ENCODE measurements at places on chromosomes 13 and 19.

DNA sequence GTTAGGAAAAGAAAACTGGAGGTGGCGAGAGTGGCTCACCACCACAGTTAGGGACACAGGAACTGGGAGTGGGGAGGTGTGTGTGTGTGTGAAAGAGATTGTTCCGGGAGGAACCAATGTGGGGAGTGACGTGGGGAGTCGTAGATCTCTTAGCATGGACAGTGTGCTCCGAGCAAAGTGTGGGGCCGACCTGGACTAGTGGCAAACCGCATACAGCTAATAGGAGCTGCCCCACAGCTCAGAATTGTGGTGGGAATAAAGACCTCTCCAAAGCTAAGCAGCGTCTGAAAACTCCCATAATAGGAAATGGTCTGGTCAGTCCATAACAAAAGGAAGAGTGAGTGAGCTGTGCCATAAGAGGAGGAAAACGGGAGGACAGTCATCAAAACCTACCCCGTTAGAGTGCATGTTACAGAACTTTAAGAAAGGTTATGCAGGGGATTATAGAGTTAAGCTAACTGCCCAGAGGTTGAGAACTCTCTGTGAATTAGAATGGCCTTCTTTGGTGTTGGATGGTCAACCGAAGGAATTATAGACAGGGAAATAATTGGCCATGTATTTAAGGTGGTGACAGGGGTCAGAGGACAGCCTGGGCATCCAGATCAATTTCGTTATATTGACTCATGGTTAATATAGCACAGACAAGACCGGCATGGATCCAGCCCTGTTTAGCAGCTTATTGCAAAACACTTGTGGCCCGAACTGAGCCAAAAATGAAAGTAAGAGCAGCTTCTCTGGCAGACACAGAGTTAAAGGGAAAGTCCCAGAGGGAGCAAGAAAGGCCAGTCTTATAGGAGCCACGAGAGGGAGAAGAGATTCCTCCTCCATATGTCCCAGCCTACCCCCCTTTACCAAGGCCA lies 8.9 kb upstream of the SLC15A1 start:
- DNase-seq: no peak

DNA sequence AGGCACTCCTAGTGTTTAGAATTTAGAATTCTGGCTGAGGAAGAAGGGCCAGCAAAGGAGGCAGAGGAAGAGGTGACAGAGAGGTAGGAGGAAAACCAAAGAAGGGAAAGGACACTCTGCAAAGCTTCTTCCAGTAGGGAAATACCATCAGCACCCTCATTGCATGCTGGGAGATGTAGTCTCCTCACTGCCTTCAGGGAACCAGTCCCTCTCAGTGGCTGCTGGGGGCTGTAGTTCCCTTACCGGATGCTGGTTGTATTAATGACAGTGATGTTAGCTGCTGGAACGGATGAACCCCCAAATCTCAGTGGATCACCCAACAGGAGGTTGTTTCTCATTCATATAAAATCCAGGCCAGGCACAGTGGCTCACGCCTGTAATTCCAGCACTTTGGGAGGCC lies 10.1 kb downstream of the GRIN2D start:
- no peak for DNase-seq

- no peak for DNase-seq
Measured at GRCh38 chr19:3266092-3266693, 41.7 kb downstream of the CELF5 start.

- DNase-seq: no peak
Measured at GRCh38 chr13:65155861-65156260, 2074.3 kb downstream of the PCDH9 start.

DNA sequence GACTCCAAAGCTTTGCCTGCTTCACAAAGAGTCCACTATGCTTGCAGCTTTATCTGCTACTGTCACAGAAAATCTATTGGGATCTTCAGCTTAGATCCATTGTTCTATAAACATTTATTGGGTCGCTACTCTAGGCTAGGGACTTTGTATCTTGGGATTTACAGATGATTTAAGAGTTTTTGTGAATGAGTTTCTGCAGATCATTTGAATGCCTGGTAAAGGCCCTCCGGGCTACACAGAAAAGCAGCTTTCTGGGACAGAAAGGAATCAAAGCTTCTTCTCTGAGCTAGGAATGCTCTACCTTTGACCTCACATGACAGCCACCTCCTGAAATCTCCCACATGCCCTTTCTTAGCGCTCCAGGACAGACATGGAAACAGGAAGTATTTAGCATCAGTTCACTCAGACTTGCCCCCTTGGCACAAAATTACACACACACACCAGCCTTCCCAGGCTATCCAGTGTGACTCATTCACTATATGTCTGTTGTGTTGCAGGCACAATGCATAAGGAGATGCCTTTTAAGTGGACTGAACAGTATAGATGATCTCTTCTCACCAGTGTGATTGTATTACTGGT lies 492.4 kb downstream of the DACH1 start:
- DNase-seq: no peak

- DNase-seq: no peak
Measured at GRCh38 chr13:51262501-51263211, 40.5 kb downstream of the FAM124A start.

- no peak for DNase-seq
Measured at GRCh38 chr13:94712812-94713560, 641 bp upstream of the SOX21 start.

DNA sequence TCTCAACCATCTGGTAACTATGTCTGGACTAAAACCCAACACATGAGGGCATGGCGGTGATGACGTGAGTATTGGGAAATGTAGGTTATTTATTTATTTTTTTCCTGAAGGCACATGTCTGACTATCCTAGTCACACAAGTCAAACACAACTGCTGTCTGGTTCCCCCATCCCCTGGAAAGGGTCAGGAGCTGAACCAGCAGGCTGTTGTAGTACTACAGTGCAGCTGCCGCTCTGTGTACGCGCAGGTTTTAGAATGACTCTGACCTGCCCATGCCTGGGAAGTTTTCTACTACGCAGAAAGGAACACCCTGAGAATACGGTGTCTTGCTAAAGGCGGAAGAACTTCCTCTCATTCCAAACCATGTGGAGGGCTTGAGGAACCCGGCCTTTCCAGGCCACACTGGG lies 1.2 kb downstream of the SLC7A1 start:
- no peak for DNase-seq

- DNase-seq: no peak
Measured at GRCh38 chr19:7921967-7922835, 2.1 kb downstream of the SNAPC2 start.

- DNase-seq: no peak
Measured at GRCh38 chr19:16316506-16316882, 8.1 kb upstream of the KLF2 start.

DNA sequence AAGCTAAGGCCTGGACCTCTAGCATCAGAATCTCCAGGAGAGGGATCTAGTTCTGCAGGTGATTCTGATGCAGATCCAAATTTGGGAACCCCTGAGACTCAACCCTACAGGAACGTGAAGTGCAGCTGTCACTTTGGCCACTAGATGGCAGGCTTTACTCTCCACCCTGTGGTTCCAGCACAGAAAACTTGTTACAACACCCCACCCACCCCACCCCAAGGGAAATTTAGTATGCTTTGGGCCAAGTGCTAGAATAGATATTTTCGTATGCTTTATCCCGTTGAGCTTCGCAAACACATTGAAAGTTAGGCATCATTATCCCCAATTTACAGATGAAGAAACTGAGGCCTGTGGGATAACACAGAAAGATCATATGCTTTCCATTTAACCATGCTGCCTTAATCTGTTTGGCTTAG lies 232.0 kb downstream of the B3GLCT start:
- DNase-seq: no peak

DNA sequence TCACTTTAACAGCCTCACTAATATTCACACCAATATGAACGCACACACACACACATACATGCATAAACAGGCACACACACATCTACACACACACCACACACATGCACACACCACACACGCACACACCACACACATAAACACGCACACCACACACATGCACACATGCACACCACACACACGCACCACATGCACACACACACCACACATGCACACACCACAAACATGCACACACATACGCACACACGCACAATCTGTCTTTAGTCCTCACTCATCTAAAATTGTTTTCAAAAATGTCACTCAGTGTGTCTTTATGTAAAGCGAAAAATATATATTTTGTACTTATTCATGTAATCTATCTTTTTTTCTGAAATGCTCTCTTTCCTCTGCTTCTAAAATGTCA lies 158.1 kb upstream of the SGCG start:
- DNase-seq: no peak

GRCh38 chr13:49351871-49352270 lies 92.0 kb downstream of the CAB39L start:
- DNase-seq: no peak

DNA sequence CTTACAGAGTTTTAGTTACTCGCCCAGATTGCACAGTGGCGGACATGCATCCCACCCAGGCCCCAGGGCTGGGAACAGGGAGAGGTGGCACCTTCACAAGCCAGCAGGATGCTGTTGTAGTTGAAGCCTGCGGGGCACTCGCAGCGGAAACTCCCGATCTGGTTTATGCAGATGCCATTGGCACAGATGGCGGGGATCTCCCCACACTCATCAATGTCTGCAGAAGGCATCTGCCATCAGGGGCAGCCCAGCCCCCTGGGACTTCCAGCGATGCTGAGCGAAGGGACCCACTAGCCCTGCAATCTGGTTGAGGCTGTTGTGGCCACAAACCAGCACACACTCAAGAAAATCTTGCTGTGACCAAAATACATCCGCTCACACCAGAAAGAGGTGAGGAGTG lies 44.6 kb downstream of the CCL25 start:
- no peak for DNase-seq

GRCh38 chr13:93640452-93640851 lies 413.8 kb downstream of the GPC6 start:
- DNase-seq: no peak

GRCh38 chr19:11699931-11700794 lies 38.6 kb downstream of the ZNF823 start:
- no peak for DNase-seq

DNA sequence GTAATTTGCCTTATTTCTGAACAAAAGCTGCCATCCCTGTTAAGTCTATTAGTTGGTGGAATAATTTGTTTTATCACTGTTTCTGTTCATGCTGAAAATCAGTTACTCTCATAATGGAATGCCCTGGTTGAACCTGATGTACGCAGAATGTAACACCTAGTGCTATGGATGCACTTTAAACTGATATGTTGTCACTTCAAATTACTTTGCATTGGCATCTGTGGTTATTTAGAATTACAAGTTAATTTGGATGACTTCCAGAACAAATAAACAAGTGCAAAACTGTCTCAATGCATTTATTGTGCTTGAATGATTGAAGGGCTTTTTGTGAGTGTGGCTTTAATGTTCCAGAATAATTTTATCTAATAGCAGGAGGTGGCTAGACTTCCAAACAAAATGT lies 368.2 kb upstream of the SLITRK5 start:
- DNase-seq: no peak

GRCh38 chr13:32415019-32415418 lies 12.9 kb downstream of the N4BP2L1 start:
- no peak for DNase-seq

DNA sequence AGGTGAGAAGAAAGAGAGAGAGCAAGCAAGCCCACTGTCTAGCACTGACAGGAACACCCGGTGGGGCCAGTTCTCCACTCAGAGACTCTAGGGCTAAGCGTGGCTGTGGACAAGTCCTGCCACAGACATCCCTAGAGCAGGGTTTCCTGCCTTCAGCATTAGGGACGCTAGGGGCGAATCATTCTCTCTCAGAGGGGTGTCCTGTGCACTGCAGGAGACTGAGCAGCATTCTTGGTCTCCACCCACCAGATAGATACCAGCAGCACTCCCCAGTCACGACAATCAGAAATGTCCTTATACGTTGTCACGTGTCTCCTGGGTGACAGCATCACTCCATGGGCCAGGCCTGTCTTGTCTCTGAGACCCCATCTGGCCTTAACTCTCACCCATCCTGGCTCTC lies 1.5 kb downstream of the OR10H1 start:
- DNase-seq: no peak

GRCh38 chr19:39003796-39004195 lies 28.3 kb upstream of the FBXO17 start:
- DNase-seq: no peak

GRCh38 chr19:16096280-16096855 lies 15.3 kb upstream of the RAB8A start:
- no peak for DNase-seq

DNA sequence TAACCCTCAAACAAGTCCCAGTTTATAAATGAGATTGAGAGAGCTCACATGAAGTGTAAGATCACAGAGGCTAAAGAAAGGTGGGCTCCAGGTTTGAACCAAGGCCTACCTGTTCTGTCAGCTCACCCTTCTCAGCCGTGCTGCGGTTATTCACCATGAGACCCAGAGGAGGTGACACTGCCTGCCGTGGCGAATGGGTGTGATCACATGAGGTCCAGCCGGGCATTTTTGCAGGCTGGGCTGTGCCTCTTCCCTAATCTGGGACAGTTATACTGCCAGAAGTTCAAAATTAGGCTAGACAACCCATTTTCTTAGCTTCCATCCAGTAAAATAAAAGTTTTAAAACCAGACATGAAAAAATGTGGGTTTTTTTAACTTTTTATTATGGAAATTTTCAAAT lies 146.8 kb downstream of the FOXO1 start:
- DNase-seq: no peak

DNA sequence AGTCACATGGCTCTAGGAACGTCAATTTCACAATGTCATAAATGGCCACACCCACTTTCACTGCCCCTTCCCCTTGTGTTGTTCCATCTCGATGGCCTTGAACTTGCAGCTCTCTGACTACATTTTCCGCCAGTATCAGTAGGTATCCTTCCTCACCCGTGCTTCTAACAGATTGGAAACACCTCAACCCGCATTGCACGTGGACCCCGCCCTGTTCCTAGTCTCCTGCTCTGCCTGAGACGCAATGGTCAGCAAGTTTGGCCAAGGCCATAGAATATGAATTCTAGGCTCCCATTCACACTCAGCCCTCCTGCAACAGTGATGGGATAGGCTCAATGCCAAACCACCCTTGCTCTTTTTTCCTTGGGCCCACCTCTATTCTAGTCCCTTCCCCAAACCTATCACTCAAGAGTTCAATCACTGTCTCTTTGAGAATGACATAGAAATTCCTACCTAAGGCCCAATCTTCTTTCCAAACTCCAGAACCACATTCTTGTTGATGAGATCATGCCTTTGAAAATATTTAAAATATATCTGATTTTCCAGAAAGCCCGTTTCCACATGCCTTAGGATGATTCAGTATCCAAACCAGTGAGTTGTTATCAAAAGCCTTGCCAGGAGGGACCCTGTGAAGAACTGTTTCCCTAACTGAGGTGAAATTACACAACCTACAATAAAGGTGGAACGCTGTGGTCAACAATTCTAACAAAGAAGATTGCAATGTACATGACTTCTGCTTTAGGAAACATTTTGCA lies 334.6 kb downstream of the MYO16 start:
- no peak for DNase-seq

- DNase-seq: no peak
Measured at GRCh38 chr19:32542477-32543108, 38.4 kb upstream of the PDCD5 start.

- DNase-seq: no peak
Measured at GRCh38 chr13:27622102-27622820, 569 bp downstream of the POLR1D start.

GRCh38 chr19:19170053-19170872 lies at the start of gene MEF2B:
TSS of gene MEF2B (minus strand) at chr19:19170263. CDS start at chr19:19150735, 19,528 bp downstream.
- DNase-seq: no peak

Data from vagina (tissue), 2 donors.